ENCODE measurements at places on chromosomes 7 and 10.
A peak's percentile ranks its signal among the peaks of the same experiment; 100 is the strongest.

- no peak overlapping the region for H3K27ac ChIP-seq
- no peak overlapping the region for H3K4me3 ChIP-seq
- no peaks in the 10 kb centered on the region for H3K36me3 ChIP-seq
- no peaks in the 10 kb centered on the region for H3K4me1 ChIP-seq
Measured at GRCh38 chr10:133042061-133042460, 45.7 kb upstream of the ADGRA1 start.

DNA sequence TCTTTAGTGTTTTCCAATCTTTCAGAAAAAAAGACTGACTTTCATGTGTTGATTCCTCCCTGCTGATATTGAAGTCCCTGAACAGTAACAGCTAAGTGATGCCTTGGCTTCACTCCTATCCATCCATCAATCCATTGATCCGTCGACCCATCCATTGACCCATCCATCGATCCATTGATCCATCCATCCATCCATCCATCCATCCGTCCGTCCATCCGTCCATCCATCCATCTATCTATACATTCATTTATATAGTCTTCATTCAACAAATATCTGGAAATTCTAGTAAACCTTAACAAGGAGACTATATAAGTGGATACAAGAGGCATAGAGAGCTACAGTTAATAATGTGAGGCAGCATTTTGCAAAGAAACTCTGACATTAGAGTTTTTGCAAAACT lies 21.6 kb upstream of the LAMB1 start:
- H3K4me3 ChIP-seq = no peak overlapping the region
- DNase-seq = no peak
- H3K4me1 ChIP-seq = no peaks in the 10 kb centered on the region
- no peaks in the 10 kb centered on the region for H3K36me3 ChIP-seq
- H3K27ac ChIP-seq = no peak overlapping the region
- H3K27me3 ChIP-seq = no peaks in the 10 kb centered on the region

- no peak for DNase-seq
- H3K4me3 ChIP-seq = no peak overlapping the region
- no peaks in the 10 kb centered on the region for H3K4me1 ChIP-seq
- no peaks in the 10 kb centered on the region for H3K36me3 ChIP-seq
- no peak overlapping the region for H3K27ac ChIP-seq
Measured at GRCh38 chr10:47449102-47449978, 34.6 kb downstream of the ANXA8 start.

- DNase-seq = no peak
- H3K36me3 ChIP-seq = no peaks in the 10 kb centered on the region
- no peaks in the 10 kb centered on the region for H3K4me1 ChIP-seq
Measured at GRCh38 chr10:14383266-14383665, 52.5 kb upstream of the FRMD4A start.

DNA sequence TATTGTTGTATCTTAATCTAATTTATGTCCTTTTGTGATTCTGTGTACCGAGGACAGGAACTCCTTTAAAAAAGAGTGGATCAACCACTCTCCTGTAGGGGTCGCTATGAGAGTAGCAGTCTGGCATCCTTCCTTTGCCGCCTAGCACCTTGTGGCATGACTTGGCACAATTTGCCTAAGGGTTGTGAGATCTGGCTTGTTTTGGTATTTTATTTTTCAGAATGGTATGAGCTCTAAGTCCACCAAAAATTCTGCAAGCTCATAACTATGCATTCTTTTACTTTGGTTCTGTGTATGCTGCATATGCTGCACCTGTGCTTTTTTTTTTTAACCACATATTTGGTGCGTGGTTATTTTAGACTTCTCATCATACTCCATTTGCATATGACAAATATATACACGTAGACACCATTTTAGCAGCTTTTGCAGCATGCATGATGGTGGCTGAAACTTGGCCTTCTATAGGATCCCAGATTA lies 112.8 kb downstream of the CDK14 start:
- DNase-seq = no peak
- peaks cover 12% of the 10 kb centered on the region for H3K4me1 ChIP-seq
- H3K27me3 ChIP-seq = no peaks in the 10 kb centered on the region
- no peak overlapping the region for H3K27ac ChIP-seq

DNA sequence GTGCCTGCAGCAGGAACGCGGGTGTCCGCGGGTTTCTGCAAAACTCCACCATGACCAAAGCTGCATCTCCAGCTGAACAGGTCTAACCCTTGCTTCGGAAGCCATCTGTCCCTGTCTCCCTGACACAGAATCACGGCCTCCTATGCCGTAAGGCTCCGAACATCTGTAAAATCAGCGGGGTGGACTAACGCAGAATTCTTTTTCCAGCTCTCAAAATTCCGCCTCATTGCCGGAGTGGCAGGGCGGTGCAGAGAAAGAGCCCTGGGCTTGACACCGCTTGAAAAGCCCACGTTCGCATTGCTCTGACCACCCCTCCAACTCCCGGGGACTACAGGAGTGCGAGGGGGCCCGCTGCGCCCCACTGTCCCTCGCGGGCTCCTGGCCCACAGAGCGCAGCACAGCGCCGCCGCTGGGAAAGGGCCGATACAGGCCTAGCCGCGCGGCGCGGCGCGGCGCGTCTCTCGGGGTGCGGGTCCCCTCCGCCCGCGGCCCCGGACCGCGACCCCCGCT lies 409 bp downstream of the DNMBP start:
- H3K4me3 ChIP-seq = peak overlapping the region; percentile 65
- no peak for DNase-seq
- H3K36me3 ChIP-seq = no peaks in the 10 kb centered on the region
- peaks cover 53% of the 10 kb centered on the region for H3K4me1 ChIP-seq
- H3K27ac ChIP-seq = peak overlapping the region; percentile 78

- no peak for DNase-seq
- no peaks in the 10 kb centered on the region for H3K4me1 ChIP-seq
- H3K27me3 ChIP-seq = no peaks in the 10 kb centered on the region
- H3K36me3 ChIP-seq = no peaks in the 10 kb centered on the region
- H3K4me3 ChIP-seq = no peak overlapping the region
- H3K27ac ChIP-seq = no peak overlapping the region
Measured at GRCh38 chr10:70312972-70313371, 29.2 kb upstream of the NPFFR1 start.

DNA sequence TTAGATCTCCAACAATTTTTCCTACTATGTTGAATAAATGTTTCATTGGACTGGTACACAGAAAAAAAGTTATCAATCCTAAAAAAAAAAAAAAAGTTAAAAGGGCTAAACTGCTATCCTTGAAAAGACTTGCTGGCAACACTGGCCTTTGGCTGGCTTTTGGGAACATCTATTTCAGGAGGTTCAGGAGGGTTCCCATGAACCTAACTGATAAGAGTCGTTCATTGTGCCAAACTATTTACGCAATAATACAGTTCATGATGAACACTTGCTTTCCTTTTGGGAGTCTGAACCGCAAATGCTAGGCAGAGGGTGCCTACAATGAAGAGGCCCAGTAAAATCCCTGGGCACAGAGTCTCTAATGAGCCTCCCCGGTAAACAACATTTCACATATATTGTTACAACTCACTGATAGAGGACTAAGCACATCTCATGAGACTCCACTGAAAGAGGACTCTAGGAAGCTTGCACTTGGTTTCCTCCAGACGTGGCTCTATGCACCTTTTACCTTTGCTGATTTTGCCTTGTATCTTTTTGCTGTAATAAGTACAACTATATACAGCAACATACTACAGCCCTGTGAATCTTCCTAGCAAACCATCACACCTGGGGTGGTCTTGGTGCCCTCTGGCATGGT lies 45.0 kb downstream of the ZFAND4 start:
- DNase-seq = no peak
- no peaks in the 10 kb centered on the region for H3K4me1 ChIP-seq
- H3K27me3 ChIP-seq = no peaks in the 10 kb centered on the region
- H3K27ac ChIP-seq = no peak overlapping the region

GRCh38 chr7:98729121-98729520 lies 112.0 kb downstream of the NPTX2 start:
- H3K27me3 ChIP-seq = peaks cover 22% of the 10 kb centered on the region
- no peak overlapping the region for H3K4me3 ChIP-seq
- DNase-seq = no peak
- H3K4me1 ChIP-seq = no peaks in the 10 kb centered on the region
- H3K36me3 ChIP-seq = no peaks in the 10 kb centered on the region

GRCh38 chr7:18257711-18258110 lies 230.1 kb upstream of the PRPS1L1 start:
- H3K27me3 ChIP-seq = no peaks in the 10 kb centered on the region
- DNase-seq = no peak
- H3K27ac ChIP-seq = no peak overlapping the region
- no peaks in the 10 kb centered on the region for H3K4me1 ChIP-seq
- no peaks in the 10 kb centered on the region for H3K36me3 ChIP-seq

- DNase-seq = no peak
- H3K27me3 ChIP-seq = no peaks in the 10 kb centered on the region
- H3K27ac ChIP-seq = no peak overlapping the region
Measured at GRCh38 chr7:115731796-115732471, 298.6 kb downstream of the TFEC start.

GRCh38 chr10:42972946-42973345 lies 103.9 kb upstream of the RET start:
- no peak overlapping the region for H3K27ac ChIP-seq
- no peak for DNase-seq
- no peak overlapping the region for H3K4me3 ChIP-seq
- H3K27me3 ChIP-seq = peaks cover 7% of the 10 kb centered on the region
- no peaks in the 10 kb centered on the region for H3K36me3 ChIP-seq

- no peaks in the 10 kb centered on the region for H3K27me3 ChIP-seq
- no peak overlapping the region for H3K4me3 ChIP-seq
- no peak overlapping the region for H3K27ac ChIP-seq
- peaks cover 51% of the 10 kb centered on the region for H3K36me3 ChIP-seq
Measured at GRCh38 chr7:73438547-73439409, 5.2 kb downstream of the FZD9 start.

DNA sequence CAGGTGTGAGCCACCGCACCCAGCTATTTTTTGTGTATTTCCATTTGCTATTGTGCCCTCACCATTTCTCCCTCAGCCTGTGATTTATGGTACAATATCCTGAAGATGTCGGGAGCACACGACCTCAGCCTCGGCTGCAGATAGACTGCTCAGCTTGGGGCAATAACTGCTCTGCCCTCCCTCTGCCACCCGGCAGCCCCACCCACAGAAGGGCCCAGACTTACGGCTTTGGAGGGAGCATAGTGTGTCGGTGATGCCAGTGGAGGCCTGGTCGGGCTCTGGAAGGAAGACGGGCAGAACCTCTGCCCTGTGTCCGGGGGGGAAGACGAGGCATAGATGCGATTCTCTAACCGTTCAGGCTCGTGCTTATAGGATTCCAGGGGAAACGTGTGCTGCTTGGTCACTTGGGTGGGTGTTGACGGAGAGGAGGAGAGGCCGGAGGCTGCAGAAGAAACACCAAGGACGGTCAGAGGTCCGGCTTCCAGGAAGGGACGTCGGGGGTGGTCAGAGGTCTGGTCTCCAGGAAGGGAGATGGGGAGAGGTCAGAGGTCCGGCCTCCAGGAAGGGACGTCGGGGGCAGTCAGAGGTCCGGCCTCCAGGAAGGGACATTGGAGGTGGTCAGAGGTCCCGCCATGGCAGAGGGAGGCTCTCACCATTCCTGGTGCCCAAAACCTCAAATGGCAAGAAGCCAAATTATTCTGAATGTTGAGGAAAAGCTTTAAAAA lies 155.7 kb upstream of the RHEB start:
- H3K4me3 ChIP-seq = no peak overlapping the region
- H3K36me3 ChIP-seq = no peaks in the 10 kb centered on the region
- no peaks in the 10 kb centered on the region for H3K27me3 ChIP-seq
- no peaks in the 10 kb centered on the region for H3K4me1 ChIP-seq
- no peak overlapping the region for H3K27ac ChIP-seq

DNA sequence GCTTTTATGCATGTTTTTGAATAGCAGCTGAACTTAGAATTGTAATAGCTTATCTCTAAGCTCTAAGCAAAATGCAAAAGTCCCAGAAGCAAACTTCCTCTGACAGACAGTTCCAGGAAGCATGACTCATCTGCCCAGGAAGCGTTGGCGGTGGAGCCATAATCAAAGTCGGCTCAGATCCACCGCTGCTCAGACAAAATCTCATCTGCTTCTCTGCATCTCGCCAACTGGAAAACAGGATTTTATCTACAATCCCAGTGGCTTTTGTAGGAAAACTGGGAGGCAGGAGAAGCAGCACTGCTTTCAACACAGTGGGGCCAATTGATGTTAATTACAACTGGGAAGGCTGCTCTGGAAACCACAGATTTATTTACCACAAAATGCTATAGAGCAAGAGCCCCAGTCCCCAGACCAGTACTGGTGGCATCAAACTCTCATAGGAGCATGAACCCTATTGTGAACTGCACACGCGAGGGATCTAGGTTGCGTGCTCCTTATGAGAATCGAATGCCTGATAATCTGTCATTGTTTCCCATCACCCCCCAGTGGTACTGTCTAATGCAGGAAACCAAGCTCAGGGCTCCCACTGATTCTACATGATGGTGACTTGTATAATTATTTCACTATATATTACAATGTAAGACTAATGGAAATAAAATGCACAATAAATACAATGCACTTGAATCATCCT lies 99.9 kb downstream of the CUBN start:
- DNase-seq = no peak
- peak overlapping the region; percentile 56 for H3K27ac ChIP-seq
- peaks cover 90% of the 10 kb centered on the region for H3K4me1 ChIP-seq
- no peaks in the 10 kb centered on the region for H3K27me3 ChIP-seq
- H3K4me3 ChIP-seq = no peak overlapping the region

DNA sequence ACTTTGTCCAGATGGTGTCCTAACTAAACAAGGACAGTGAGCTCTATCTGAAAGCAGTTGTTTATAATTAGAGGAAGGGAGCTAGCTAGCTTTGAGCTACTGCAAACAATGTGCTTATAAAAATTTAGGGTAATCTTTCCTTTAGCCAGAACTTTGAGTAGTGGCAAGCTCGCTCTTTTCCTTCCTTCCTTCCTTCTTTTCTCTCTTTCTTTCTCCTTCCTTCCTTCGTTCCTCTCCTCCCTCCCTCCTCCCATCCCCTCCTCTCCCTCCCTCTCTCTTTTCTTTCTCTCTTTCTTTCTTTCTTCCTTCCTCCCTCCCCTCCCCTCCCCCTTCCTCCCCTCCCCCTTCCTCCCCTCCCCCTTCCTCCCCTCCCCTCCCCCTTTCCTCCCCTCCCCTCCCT lies 520.1 kb downstream of the INHBA start:
- H3K4me1 ChIP-seq = no peaks in the 10 kb centered on the region
- no peak for DNase-seq
- H3K27me3 ChIP-seq = no peaks in the 10 kb centered on the region
- H3K4me3 ChIP-seq = no peak overlapping the region
- no peaks in the 10 kb centered on the region for H3K36me3 ChIP-seq
- no peak overlapping the region for H3K27ac ChIP-seq

- H3K4me3 ChIP-seq = no peak overlapping the region
- H3K27me3 ChIP-seq = no peaks in the 10 kb centered on the region
- no peaks in the 10 kb centered on the region for H3K36me3 ChIP-seq
Measured at GRCh38 chr7:36734731-36735130, 10.4 kb upstream of the AOAH start.

Data from left lung (tissue), 14 donors.